ENCODE measurements at places on chromosomes 5 and 9.

DNA sequence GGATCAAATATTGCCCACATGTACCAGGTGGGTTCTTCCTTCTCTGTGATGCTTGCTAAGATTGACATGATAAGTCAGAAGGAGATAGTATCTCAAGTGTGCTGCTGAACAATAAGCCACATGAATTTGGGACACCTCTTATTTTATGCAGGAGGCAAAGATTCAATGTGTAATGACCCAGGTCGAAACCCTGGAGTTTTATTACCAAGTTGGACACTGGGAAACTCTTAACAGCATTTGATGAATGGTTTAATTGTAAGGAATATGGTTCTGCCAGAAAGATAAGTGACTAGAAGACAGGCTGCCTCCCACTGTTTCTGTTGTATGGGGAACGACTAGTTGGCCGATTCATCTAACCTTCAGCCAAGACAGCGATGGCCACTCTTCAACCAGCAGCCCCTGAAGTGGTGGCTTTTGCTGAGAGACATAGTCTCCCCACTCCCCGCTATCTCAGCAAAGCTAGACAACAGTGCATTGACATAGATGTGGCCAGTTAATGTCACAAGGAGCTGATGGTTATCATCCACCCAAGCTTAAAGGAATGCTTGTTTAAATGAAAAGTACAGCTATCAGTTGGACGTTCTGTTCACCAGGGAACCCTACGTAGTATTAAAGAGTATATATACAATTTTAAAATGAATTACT, 407.7 kb downstream of the KDM4C start:
- no peak for DNase-seq

DNA sequence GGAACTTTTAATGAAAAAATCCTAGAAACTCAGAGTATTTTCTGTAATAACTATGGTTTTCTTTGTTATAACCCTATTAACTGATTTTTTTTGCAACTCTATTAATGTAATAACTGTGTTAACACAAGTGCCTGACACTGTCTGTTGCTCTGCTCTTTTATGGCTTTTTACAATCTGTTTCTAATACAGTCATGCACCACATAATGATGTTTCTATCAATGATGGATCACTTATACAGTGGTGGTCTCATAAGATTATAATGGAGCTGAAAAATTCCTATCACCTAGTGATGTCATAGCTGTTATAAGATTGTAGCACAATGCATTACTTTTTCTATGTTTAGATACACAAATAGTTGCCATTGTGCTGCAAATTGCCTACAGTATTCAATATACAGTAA, 123.1 kb upstream of the SV2C start:
- DNase-seq: no peak

DNA sequence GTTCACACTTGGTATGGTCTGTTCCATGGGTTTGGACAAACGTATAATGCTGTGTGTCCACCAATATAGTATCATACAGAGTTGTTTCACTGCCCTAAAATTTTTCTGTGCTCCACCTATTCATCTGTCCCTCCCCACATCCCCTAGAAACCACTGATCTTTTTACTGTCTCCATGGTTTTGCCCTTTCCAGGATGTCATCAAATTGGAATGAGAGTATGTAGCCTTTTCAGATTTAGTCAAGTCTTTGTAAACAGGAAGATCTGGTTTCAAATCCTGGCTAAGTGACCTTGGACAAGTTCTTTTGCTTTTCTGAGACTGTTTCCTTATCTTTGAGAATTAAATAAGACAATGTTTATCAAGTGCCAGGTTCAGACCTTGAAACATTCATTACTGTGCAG, 13.2 kb upstream of the LVRN start:
- no peak for DNase-seq

GRCh38 chr9:77714077-77714549, 66.0 kb upstream of the GNA14 start:
- no peak for DNase-seq

GRCh38 chr9:3578786-3579185, 53.0 kb upstream of the RFX3 start:
- no peak for DNase-seq

DNA sequence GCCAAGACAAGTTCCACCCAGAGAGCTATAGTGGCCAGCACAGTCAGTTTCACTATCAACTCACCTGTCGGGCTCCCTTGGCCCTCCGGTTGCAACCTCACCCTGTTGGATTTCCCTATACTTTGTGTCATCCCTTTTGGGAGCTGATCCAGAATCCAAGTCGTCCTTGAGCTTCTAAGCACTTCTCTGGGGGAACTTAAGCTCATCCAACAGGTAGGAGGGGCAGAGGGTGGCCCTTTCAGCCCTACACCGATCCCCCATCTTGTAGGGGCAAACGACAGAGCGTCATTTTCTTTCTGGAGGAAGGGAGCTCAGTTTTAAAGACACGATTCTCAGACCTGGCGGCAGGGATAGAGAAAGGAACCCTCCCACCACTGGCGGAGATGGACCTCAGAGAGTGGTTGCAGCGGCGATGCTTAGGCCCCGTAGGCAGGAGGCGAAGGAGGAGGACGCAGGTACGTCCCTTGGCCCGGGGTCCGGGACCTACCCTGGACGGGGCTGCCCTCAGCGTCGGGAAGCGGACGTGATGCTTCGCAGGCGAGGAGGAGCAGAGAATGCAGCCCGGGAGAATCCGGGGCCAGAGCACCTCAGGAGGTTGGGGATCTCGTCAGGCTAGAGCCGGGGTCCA, 519 bp downstream of the ZER1 start:
- no peak for DNase-seq

DNA sequence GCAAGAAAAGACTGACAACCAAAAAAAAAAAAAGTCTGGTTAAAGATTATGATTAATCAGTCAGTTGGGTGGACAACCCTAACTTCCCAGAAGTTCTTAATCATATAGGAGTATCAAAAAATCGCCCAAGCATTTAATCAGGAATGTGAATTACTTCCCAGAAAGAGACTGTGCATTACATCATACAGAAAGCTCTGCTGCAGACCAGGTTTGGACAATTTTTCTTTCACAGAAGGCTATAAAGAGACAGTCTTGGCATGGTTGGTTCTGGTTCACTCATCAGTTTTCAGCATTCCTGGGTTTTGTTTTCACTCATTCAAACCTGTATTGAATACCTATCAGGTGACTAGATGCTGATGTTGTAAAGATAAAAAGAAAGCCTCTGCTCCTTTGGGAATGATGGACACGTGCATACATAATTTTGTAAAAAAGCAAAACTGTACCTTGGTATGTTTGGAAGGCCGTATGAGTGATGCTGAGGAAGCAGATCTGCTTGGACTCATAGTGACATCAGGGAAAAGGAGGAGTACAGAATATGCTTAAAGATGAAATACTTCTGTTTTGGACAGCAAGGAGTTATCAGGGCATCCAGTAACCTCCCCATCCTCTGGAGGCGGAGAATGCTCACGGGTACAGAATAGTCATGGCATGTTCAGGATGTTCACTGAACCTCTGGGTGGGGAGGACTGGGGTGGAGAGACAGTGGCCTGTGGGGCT, 178.4 kb downstream of the GNA14 start:
- DNase-seq: no peak

DNA sequence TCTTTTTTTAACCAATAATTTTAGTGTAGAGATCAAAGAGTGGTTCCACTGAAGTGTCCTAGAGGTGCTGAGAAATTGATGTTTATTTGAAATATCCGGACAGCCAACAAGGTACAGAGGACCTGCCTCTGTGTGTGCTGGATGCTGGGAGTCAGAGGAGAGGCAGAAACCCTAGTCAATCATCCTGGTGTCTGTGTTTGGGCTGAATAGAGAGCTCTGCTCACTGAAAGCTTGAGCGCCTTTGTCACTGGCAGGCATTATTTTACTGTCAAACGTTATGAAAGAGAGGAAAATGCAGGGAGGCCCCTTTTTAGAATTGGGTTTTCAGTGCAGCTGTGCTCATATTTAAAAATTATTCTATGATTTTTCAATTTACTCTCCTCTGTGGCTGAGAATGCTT, 480.3 kb upstream of the TYRP1 start:
- no peak for DNase-seq

GRCh38 chr9:38443597-38443996, 19.3 kb upstream of the IGFBPL1 start:
- DNase-seq: no peak

DNA sequence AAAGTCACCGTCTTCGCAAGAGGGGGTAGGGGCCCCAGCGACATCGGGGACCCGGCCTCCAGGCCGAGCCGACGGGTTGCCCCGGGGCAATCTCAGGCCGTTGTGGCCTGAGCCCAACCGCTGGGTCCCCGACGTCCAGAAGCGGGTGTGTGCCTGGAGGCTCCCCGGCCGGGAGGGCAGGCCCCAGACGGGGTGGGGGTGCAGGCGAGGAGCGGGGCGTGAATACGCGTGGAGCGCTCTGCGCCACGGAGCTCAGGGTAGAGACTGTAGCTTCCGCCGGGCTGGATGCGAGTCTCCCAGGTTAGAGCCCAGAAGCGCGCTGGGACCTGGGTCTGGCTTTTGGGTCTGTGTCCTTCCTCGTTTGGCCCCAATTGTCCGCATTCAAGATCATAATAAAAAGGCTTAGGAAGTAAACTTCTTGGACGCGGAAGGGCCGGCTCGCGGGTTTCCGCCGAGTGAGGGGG, 3.5 kb downstream of the BARX1 start:
- DNase-seq: no peak

DNA sequence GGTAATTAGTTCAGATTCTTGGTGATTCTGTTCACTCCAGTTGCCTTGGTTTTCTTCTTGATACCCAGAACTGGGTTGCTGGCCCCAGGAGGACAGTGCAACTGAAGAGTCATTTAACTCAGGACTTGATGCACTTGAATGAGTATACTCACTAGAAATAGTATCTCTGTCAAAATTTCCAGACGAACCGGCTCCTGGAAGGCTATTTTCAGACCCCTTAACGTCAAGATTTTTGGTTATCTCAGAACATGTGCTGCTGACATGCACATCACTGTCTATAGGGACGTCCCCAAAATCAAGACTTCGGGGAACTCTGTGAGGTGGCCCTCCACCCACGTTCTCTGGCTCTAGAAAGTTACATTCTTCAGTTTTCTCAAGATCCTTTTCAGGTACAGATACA, 56.7 kb upstream of the PCA3 start:
- no peak for DNase-seq

DNA sequence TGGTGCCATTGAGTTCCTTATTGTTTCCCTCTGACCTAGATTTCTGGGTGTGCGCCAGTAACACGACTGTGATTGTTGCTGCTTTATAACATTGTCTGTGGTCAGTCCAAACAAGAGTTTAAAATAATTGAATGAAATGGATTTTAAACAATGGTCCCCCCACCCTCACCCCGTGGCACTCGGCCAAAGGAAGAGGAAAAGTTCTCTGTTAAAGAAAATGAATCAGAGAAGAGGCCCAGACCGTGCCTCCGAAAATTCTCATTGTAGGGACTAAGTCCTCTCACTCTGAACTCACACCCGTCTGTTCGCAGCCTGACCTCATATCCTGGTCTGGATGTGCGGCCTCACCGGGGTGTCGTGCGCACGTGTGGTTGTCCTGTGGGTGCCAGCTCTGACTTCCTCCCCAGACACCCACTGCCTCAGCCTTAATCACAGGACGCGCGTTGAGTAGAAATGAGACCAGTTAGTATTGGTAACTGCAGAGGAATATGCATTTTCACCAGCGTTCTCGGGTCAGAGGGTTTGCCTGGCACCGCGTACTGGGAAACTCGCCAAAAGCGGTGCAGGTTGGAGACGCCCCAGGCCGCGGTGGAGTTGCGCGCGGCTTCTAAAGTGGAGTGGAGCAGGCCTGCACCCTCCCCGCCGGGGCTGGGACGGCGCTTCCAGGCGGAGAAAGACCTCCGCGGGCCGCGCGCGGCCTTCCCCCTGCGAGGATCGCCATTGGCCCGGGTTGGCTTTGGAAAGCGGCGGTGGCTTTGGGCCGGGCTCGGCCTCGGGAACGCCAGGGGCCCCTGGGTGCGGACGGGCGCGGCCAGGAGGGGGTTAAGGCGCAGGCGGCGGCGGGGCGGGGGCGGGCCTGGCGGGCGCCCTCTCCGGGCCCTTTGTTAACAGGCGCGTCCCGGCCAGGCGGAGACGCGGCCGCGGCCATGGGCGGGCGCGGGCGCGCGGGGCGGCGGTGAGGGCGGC, at the start of gene ABL1:
TSS of gene ABL1 (plus strand) at position 884 of the 966 bp plus-strand sequence. CDS start 193 bp downstream, outside the sequence.
- no peak for DNase-seq

DNA sequence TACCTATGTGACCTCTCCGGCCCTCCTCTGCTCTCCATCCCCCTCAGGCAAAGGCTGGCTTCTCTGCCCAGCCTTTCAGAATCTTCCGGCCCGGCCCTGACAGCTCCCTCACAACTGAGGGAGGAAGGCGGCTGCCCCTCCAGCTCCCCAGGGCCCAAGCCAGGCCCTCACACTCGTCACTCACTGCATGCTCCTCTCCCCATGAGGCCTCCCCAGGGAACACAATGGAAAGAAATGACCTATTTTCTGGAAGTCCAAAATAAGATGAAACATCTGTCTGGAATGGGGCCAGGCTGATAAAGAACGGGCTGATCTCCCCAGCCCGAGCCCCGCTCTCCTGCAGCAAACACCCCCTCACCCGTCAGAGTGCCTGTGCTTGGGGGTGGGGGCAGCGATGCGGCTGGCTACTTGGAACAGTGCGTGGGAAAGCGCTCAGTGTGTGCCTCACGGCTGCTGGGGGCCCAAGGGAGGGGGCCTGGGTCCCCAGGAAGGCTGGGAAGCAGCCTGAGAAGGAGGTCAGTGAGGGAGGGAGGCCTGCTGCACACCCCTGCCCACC, 11.3 kb downstream of the PDGFRB start:
- no peak for DNase-seq

- DNase-seq: no peak
Measured at GRCh38 chr5:83492331-83492730, 20.8 kb downstream of the VCAN start.

- no peak for DNase-seq
Measured at GRCh38 chr5:76271836-76272235, 131.2 kb upstream of the IQGAP2 start.

- no peak for DNase-seq
Measured at GRCh38 chr9:93138171-93138764, 4.2 kb upstream of the NINJ1 start.

- DNase-seq: no peak
Measured at GRCh38 chr9:119773823-119774222, 404.6 kb upstream of the BRINP1 start.

DNA sequence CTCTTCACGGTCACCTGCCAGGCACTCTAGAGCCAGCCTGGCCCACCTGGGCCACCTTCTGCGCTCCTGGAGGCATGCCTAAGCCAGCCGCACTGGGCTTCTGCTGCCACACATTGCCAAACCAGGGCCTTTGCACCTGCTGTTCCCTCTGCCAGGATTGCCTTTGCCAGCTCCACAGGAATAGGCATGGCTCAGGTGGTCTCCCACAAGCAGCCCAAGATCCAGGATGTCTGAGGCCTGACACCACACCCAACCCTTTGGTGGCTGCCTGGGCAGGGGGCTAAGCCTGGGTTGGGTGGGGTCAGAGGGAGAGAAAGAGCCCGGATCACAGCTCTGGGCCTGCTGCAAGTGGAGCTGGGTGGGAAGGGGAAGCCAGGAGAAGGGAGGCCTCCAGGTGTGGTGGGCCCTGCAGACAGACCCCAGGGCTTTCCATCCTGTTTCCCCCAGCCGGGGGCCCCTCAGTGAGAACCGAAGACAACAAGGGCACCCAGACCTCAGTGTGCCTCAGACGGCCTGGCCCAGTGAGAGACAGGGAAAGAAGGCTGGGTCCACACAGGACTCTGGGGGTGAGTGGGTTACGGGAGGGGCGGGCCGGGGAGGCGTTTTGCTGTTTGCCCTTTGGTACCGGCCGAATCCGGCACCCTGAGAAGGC, 672 bp upstream of the SUSD3 start:
- no peak for DNase-seq

Data from COLO829 (cell line).